Activated CD4-positive, alpha-beta T cell treated with anti-CD3 and anti-CD28 coated beads, Interleukin-2, Interleukin-6, amounts not matched to agents 100 ng/mL and 50 ng/mL, durations not matched to agents 16 hours and 8 hours (primary cell): ENCODE measurements at places on chromosomes 1 and 21.

DNA sequence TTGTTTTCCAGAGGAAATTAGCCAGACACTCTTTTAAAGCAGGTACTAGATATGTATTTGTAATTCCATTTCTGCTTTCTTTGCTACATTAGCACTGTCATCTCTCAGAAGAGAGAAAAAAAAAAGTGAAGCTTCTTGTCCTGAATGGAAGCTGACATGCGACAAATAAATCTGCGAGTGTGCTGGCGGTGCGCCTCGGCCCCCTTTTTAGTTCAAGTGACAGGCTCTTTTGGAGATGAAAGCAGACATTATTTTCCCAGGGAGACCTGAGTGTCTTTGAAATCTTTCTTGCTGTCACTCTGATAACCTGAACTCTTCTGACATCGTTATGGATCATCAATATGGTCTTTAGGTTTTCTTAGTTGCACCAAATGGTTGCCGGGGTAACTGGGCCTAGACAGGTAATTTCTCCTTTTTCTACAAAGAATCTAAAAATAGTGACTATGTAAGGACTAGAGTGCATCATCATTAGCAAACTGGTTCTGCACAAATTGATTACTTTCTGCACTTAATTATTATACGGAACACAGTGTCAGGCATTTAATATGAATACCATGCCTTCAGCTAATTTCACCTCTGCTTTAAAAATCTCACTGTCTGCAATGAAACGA lies 478.6 kb downstream of the PCP4 start:
- no peak for DNase-seq

DNA sequence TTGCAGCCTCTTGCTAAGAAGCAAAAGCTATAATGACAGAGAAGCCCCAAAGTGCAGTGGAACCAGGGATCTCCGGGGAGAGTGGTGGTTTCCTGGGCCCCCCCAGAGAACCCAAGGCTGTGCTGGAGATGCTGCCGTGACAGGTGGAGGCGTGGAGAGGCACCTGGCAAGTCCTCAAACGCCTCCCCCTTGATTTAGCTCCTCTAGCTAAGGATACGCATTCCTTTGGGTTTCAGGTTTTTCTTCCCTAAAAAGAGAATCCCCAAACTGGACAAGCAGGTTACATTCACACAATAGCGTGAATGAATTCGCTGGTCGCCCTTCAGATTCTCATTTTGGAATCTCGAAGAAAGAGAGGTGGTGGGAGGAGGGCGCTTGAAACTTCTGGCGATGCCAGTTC lies 853 bp upstream of the ATP1A1 start:
- no peak for DNase-seq

DNA sequence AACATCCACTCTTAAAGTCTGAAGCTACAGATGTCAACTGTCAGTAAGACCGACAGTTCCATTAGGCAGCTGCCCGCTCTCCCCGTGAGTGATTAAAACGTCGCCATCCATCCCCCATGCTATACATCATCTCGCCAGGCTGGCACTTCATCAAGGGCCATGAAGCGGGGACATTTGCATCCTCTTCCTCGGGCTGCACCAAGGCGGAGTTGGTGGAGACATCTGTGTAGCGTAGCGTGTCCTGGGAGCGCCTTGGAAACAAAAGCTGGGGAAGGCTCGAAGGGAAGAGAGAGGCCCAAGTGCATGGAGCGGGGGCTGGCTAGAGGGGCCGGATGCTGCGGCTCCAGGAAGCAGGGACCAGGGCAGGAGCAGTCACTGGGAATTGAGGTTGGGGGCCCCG lies 250.1 kb downstream of the KAZN start:
- DNase-seq, result no peak

DNA sequence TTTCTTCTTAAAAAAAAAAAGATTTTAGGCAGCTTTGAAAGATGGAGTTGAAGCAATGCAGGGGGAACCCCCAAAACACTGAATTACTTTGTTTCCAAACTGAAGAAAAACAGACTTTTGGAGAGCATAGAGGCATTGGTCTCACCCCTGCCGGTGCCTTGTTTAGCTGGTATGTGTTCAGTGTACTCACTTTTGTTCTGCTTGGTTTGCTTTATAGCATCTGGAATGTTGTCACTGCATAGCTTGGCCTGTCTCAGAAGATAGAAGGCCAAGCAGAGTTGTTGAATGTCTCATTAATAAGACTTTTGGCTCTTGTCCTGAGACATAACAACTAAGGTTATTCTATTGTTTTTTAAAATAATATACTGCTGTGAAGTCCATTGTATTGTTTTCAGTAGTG lies 6.9 kb downstream of the THRAP3 start:
- no peak for DNase-seq

DNA sequence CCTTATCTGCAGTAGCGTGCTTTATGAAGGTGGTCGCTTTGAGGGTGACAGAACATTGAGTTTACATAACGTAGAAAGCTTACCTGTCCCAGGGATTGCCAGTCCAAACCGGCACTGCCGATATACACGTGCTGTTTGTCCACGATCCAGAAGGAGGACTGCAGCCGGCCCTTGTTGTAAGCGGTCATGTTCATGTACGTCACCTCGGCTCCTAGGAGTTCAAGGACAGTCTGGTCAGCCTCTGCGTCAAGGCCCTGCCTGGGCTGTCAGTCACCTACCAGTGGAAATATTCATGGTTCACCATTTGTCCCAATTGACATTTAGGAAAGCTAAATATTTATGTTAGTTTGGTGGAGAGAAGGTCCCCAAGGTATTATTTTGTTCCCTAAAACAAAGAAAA lies 221.0 kb upstream of the MAP1LC3C start:
- no peak for DNase-seq

DNA sequence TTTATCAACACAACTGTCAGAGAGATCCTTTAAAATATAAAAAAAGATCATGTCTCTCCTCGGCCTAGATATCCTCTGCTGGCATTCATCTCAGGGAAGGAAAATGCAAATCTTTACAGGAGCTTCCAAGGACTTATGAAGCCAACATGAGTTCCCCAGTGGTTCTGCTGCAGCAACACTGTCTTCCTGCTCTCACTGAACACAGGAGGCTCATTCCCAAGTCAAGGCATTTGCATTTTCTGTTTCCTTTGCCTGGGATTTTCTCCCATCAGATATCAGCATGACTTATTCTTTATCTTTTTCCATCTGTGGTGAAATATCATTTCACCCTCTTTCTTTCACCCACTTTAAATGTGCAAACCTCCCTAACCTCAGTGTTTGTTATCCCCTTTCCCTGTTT lies 513.8 kb upstream of the ZP4 start:
- DNase-seq, result no peak

- no peak for DNase-seq
Observed at GRCh38 chr1:54117815-54118563, 34.8 kb downstream of the CDCP2 start.

- no peak for DNase-seq
Observed at GRCh38 chr1:179445593-179445992, 79.8 kb downstream of the AXDND1 start.

DNA sequence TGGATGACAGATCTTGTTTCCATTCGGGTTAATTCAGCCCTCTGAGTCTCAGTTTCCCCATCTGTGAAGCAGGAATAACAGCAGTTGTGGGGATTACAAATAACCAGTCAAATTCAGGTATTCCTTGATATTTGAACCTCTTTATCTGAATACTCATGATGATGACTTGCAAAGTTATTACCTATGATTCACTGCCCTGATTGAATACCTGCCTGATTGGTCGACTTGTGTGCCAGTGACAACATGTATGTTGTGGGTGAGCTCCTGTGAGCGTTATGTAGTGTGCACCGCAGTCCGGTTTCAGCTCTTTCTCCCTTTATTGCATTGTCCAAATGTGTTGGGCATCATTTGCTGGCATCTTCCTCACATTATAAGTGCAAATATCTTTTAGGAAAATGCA lies 9.5 kb upstream of the TMEM61 start:
- DNase-seq, result no peak

DNA sequence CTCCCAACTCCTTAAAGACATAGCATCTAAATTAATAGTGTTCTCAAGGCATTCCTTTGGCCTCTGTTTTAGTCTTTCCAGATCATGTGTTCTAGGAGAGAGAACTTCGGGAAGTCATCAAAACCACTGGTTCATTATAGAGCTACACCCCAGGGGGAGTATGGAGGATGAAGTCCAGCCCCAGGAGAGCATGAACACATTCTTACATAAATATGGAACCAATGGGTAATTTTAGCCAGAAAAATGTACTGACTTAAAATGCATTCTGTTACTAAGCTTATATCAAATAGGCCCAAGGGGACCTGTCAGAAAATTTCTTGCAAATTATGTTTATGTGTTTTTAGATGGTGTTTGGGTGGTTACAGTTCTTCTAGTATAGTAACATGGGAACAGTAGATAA lies 165.2 kb downstream of the NTMT2 start:
- no peak for DNase-seq

- DNase-seq, result peak; percentile 90
Observed at GRCh38 chr1:207823880-207824566, 72.2 kb downstream of the CD46 start.

DNA sequence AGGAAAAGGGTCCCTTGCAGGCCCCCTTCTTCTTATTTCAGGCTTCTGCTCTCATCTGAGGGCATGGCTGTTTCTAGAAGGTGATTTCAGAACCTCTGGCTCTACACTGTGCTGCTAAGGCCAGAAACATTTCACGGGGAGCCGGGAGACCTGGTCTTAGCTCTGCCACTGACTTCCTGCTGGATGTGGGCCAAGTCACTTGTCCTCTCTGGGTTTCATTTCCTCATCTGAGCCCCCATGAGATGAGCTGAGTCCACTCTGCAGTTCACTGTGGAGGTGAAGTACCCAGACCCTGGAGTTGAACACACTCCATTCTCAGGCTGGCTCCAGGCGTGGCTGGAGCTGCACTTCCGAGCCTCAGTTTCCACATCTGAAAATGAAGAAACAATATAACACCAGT lies 2.1 kb downstream of the PADI1 start:
- DNase-seq, result no peak

GRCh38 chr1:224851210-224851847 lies 78.1 kb upstream of the DNAH14 start:
- DNase-seq, result peak; percentile 64

DNA sequence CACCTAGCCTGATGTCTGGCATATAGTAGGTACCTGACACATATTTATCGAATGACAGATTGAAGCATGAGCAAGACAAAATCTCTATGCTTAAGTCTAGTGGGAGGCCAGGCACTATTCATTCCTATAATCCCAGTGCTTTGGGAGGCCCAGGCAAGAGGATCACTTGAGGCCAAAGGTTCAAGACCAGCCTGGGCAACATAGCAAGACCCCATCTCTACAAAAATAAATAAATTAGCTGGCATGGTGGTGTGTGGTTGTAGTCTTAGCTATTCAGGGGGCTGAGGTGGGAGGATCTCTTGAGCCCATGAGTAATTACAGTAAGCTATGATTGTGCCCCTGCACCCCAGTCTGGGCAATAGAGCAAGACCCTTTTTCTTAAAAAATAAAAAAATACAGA lies 23.2 kb upstream of the TUT4 start:
- DNase-seq, result no peak

DNA sequence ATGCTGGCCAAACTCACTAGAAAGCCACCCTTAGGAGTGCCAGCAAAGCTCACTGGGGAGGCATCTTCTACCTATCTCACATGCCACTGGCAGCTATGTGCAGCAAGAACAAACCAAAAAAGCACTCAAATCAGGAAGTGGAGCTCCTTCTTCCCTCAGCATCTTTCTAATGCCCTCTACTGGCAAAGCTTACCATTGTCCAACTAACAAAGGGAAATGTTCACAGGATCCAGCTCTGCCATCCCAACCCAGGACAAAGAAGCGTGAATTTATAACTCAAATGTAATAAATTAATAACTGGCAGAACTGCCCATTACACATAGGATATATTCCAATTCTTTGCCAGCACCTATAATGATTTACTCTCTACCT lies 38.9 kb downstream of the LEPR start:
- DNase-seq, result peak; percentile 44

GRCh38 chr1:165898837-165899236 lies 71.4 kb downstream of the UCK2 start:
- no peak for DNase-seq

- DNase-seq, result peak; percentile 81
Observed at GRCh38 chr1:117061986-117062415, 1.9 kb downstream of the TTF2 start.
